ENCODE measurements at places on chromosomes 13 and 19. TPM values are rescaled to one million over a fixed set of nuclear protein-coding genes. Genes with fewer than 3 reads are reported as not detected.

MBD3L2 gene
- not detected for total RNA-seq

FAM216B gene
- not detected for total RNA-seq

THSD1 gene
- 0.47 TPM for total RNA-seq

TPTE2 gene
- total RNA-seq: not detected

MADCAM1 gene
- total RNA-seq: 1.0 TPM

SOX1 gene
- total RNA-seq: not detected

ZNF653 gene
- 21.8 TPM for total RNA-seq

FAM124A gene
- 0.23 TPM for total RNA-seq
